ENCODE measurements at places on chromosomes 7 and 10. TPM values are rescaled to one million over a fixed set of nuclear protein-coding genes. Genes with fewer than 3 reads are reported as not detected.
A peak's percentile ranks its signal among the peaks of the same experiment; 100 is the strongest.

- DNase-seq: no peak
Measured at GRCh38 chr10:101580486-101581399, 7.3 kb downstream of the POLL start.

GRCh38 chr10:90813594-90814365 lies 44.1 kb downstream of the HTR7 start:
- no peak for DNase-seq

DNA sequence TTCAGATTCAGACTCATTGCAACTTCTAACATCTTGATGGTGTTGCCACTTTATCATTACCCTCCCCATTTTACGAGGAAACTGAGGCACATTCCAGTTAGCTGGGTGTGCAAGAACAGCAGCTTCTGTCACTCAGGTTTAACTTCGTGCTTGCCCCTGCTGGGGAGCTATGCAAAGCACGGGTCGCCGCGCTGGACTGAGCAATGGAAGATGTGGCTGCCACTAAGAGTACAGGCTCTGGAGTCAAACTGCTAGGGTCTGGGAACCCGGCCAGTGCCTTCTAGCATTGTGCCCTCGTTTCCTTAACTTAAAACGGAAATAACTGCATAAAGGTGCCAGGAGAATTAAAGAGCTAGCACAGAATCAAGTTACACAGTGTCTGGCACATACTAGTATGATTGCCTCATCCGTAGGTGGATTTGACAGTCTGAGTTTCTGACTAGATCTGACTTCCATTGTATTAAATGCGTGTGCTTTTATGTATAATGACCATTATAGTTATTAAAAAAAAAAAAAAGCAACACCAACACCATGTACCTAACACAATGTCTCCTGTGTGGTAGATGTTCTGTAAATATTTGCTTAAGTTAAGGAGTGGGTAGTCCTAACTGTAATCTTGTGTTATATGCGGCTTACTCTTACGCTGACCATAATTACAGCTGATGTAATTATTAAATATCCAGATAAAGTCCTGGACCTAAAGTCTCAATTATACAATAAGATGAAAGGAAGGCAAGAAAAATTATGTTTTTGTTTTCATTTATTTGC lies 842 bp downstream of the ZNF22 start:
- DNase-seq: peak; percentile 89

GRCh38 chr7:37344886-37345579 lies 103.6 kb downstream of the ELMO1 start:
- no peak for DNase-seq

DNA sequence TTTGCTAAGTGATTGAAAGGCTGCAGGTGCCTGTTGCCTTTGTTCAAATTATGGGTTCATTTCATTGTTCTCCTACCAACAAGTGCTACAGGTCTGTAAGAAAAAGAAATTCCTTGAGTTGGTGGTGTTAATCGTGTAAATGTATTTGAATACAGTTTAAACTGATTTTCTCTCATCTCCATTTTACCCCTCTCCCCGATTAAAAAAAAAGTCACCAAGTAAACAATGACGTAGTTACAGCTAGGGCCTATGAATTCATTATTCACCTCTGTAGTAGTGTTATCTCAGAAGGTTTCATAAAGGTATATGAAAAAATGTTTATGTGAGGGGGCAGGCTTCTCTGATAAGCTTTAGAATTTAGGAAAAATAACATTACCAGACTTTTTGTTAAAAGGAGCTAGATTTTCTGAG lies 1.1 kb downstream of the REEP3 start:
- no peak for DNase-seq

- DNase-seq: no peak
Measured at GRCh38 chr10:11263767-11264166, 246.1 kb downstream of the CELF2 start.

DNA sequence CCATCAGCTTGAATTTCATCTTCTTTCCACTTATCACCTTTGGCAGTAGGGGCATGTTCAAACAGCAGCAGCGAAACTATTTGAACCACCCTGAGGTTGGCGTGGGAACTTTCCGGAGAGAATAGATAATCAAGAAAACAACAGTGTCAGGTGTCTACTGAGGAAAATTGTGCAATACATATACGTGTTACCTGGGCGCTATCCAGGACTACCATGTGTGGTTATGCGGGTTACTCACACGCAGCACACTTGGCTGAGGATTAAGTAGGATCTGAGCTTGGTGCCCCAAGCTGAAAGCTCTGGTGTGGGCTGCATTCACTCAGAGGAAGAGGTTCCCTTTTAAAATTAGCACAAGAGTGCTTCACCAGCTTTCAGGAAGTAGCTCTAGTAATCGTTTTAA lies 8.8 kb upstream of the ABI1 start:
- DNase-seq: no peak

DNA sequence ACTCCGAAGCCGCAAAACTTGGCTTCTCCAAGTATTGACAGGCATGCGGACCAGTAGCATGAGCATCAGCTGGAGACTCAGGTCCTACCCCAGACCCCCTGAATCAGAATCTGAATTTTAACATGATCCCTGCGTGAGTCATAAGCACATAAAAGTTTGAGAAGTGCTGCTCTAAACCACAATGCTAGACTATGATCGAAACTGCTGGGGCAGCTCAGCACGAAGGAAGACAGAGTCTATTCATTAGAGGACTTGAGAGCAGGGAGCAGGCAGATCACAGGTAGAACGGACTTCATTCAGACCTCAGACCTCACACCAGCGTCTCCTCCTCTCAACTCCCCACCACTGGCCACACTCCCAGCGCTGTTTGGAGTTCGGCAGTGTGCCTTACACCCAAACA lies 16.9 kb downstream of the CAMK2G start:
- no peak for DNase-seq

GRCh38 chr7:94423863-94424735 lies 29.4 kb downstream of the COL1A2 start:
- no peak for DNase-seq

DNA sequence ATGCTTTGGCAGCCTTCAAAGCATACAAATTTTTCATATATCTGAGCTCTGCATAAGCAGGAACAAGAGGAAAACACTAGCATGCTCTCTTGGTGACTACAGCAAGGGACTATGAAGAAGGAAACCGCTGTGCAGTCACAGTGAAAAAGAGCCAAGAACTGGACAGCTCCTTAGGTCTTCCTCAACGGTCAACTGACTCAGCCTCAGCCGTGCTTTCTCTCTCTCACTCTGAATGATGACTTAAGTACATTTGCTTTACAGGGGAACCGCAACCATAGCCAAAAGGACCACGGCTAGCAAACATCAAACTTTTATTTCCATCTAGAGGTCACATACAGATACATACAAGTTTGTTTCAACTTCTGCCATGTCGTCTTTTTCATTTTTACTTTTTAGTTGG lies 69.9 kb downstream of the HYCC1 start:
- DNase-seq: no peak

GRCh38 chr7:76091506-76091905 lies 43.6 kb downstream of the MDH2 start:
- no peak for DNase-seq

- DNase-seq: no peak
Measured at GRCh38 chr10:112429654-112430230, 17.0 kb downstream of the ZDHHC6 start.

- DNase-seq: no peak
Measured at GRCh38 chr7:129122751-129123509, 21.6 kb upstream of the TSPAN33 start.

GRCh38 chr10:28845009-28845682 lies 167.8 kb downstream of the BAMBI start:
- DNase-seq: no peak

- DNase-seq: no peak
Measured at GRCh38 chr7:142303650-142304049, 45.8 kb upstream of the PRSS58 start.

DNA sequence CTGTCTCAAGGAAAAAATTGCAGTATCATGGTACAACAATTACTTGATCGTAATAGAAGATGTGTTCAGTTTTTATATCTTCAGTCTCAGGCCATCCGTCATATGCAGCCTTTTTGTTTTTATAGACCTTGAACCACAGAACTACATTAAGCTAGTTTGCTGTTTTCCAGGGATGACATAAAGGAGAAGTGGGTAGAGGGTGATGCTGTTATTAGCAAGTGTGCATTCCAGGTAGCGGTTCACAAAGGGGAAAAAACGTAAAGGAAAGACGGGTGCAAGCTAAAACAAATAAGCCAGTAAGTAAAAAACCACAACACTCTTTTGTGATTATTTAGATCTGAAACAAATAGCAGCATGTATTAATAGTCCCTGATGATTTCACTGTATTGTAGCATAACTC lies 71.7 kb downstream of the BMPR1A start:
- DNase-seq: no peak

GRCh38 chr7:184294-185264 lies 7.8 kb upstream of the FAM20C start:
- no peak for DNase-seq

- no peak for DNase-seq
Measured at GRCh38 chr7:148524479-148525224, 65.9 kb upstream of the C7orf33 start.

DNA sequence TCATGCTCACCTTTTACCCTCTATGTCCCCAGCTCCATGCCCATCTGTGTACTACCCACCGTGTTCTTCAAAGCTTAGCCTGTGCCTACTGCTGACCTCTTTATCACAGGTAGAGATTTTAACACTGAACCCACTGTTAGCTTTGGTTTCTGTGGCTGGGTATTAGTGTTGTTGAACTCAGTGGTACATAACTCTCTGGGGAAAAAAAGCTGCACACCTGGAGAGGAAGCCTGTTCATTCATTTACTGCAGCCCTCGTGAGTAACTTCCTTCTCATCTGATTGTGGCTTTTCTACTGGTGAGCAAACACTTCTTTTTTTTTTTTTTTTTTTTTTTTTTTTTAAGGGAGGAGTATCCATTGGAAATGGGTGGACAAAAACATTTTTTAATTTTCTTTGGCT lies 326.3 kb downstream of the CCSER2 start:
- no peak for DNase-seq

DNA sequence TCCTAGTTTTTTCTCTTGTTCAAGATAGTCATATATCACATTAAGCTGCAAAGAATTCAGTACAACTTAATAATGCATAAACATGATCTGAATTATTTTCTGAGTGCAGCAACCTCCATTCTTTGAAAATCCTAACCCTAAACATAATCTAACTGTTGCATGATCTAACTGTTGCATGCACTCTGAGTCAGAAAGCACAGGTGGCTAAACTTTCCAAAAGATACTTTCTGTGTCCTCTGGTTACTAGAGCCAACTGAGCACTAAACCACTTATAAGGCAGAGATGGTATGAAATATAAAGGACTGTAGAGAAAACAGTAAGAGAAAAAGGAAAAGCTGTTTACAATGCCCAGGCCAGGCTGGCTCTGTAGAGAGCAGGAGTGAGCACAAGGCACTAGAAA lies 23.0 kb upstream of the FAM133B start:
- DNase-seq: no peak

GRCh38 chr7:55060085-55060484 lies 41.3 kb downstream of the EGFR start:
- DNase-seq: no peak

- no peak for DNase-seq
Measured at GRCh38 chr10:28624351-28624750, 53.0 kb upstream of the BAMBI start.

- DNase-seq: no peak
Measured at GRCh38 chr7:101651112-101651511, 22.0 kb upstream of the MYL10 start.

DNA sequence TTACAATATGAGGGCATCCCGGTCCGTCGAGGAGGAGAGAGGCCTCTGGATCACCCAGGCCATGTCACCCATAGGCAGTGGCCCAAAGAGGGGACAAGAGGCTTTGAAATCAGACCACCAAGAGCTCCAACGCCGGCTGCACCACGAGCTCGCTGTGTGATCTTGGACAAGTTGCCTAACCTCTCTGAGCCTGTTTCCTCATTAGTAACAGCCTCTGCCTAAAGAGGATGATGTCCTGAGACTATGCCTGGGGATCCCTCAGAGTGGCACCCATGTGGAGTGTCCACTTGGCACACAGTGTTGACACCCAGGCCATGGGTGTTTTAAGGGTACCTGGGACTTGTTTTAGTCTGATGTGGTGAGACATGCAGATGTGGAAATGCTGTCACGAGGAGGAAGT lies 50.8 kb downstream of the MICALL2 start:
- no peak for DNase-seq

DNA sequence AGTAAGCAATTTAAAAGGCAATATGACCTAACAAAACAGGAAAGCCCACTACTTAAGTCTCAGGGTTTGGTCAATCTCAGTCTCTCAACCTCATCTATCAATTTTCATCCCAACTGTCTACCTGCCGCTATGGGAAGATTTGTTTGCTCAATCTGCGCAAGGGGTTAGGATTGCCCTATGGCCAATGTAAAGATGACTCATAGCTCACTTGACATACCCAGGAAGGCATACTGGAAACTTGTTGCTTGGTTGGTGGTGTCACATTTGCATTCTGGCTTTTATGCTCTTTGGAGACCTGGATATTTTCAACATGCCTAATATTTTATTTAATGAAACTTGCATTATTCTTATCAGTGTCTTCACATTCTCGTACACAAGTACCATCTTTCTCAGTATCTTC lies 78.1 kb upstream of the TMEM196 start:
- no peak for DNase-seq

DNA sequence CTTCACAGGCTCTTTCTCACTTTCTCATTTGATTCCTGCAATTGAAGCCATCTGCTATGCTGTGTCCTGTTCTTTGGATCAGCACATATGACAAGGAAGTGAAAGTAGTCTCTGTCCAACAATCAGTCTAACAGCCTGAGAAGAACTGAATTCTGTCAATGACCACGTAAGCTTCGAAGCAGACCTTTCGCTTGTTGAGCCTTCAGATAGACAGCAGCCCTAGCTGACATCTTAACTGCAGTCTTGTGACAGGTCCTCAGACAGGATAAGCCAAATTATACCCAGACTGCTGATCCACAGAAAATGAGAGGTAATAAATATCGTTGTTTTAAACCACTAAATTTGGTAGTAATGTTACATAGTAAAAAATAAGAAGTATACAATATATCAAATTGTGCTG lies 691.0 kb upstream of the LRRTM3 start:
- DNase-seq: no peak

- DNase-seq: no peak
Measured at GRCh38 chr7:77747718-77748117, 50.5 kb downstream of the TMEM60 start.

- DNase-seq: no peak
Measured at GRCh38 chr7:47546733-47547494, 35.0 kb downstream of the TNS3 start.

- peak; percentile 37 for DNase-seq
Measured at GRCh38 chr7:150874401-150875198, 22.3 kb downstream of the AOC1 start.

DNA sequence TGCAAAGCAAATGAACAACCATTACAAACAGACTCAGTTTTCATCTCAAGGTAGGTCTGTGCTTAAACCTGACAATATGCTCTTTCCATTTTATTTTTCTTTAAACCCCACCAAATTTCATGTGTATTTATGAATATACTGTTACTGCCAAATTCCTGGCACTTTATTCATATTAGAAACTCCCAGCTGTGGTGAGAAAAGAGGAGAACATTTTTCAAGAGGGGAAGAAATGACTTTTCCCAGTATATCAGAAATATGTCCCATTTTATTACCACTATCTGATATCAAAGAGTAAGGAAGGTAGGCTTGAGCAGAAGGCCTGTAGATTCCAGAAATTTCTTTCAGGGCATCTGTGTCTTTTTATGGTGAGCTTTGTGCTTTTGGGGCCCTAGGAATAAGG lies 189.6 kb downstream of the ADAM12 start:
- DNase-seq: no peak

Gene GSTO2
- 13.8 TPM for total RNA-seq

Gene TMUB1
- total RNA-seq: 40.3 TPM

Gene PRPS1L1
- total RNA-seq: not detected

Gene SLC26A3
- total RNA-seq: not detected

Gene STK31
- total RNA-seq: 2.2 TPM

Data from vagina (tissue), 2 donors.